ENCODE measurements at places on chromosomes 6 and 20. TPM values are rescaled to one million over a fixed set of nuclear protein-coding genes. Genes with fewer than 3 reads are reported as not detected.

DNA sequence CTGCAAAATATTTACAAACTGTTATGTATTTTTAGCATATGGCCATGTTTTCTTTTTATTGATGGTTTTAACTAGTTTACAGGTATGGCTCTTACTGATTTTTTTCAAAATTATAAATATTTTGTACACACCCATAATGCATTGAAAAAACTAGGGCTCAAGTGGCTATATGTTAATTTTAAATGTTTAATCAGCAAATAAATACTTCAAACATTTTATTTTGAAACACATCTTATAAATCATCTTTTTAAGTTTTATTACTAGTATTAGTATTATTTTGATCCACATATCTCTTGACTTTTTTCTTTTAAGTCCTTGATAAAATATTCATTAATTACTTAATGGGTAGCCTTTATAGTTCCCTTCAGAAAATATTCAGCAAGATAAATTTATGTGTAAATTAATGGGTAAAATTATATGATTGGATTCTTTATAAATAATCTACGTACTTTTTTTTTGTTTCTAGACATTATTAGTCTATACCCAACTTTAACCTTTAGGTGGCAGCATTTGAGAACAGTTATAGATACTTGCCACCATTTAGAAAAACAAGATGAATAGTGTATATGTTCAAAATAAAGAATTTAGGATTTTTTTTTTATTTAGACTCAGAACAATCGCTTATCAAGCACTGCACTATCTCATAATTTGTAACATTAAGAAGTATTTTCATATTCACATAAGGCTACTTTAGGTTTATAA lies 241.9 kb downstream of the ADGRB3 start:
- peak; percentile 53 for DNase-seq

DNA sequence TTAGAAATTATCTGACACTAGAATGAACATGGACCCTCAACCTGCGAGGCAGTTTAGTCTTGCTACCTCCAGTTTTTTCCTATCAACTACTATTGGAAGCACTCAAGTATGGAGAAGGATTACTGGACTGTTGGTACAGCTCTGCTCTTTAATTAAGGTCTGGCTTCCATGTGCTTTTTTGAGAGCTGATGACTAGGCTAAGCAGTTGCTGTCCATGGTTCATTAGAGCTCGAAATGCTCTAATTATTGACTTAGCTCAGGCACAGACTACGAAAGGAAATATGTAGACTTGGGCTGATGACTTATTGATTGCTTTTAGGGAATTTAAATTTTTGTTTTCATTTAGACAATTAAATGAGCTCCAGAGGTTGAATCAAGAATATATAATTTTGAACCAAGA lies 1281.6 kb downstream of the HACE1 start:
- no peak for DNase-seq

DNA sequence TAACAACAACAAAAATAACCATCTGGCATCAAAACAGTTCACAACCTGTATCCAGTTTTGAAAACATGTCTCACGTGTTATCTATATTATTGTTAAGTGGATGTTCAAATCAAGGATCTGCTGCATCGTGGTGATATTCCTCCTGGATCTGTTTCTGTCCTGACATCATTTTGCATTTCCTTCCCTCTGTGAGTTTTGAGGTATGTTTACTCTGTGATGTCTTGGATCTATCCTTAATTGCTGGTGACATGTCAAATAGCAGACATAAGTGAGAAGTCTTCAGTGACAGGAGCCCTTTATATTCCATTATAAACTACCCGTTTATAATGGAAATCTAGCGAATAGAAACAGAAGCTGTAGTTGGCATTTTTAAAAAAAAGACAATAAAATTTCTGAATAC lies 381.8 kb upstream of the NOX3 start:
- no peak for DNase-seq

GRCh38 chr6:149717255-149717587 lies 680 bp downstream of the LATS1 start:
- no peak for DNase-seq

The FHL5 gene
- total RNA-seq: not detected
